ENCODE measurements at places on chromosomes 7 and 10.

DNA sequence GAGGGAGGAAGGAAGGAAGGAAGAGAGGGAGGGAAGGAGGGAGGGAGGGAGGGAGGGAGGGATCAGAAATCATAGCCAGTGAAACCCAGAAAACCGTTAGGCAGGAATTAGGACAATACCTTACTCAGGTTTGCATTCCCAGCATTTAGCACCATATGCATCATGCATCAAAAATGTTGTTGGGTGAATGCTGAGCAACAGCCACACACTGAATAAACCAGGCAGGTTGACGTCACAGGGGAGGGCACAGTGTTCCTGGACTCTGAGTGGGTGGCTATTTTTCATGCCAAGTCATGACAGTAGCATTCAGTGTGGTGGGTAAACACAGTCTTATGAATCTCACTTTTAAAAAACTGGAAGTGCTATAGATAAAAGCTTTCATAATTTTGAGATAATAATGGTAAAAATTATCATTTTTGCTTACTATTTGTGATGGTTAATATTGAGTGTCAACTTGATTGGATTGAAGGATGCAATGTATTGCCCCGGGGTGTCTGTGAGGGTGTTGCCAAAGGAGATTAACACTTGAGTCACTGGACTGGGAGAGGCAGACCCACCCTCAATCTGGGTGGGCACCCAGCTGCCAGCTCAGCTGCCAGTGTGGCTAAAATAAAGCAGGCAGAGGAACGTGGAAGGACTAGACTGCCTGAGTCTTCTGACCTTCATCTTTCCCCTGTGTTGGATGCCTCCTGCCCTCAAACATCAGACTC lies 199.1 kb upstream of the PRKCQ start:
- no peak for DNase-seq

DNA sequence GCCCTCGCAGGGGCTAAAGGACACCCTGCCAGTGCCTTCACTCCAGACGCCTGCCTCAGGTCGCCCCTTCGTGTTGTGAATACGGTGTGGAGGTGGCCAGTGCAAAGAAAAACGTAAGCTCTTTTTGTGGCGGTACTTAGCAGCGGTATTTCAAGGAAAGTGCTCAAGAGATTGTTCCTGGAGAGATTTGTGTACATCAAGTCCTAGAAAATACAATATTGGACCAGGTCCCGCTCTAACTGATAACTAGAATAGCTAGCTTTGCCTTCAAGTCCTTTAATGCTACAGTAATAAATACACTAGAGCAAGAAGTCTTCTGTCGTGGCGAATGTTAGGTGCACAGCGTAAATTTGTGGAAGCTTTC lies 689 bp downstream of the PLCE1 start:
- DNase-seq = no peak

DNA sequence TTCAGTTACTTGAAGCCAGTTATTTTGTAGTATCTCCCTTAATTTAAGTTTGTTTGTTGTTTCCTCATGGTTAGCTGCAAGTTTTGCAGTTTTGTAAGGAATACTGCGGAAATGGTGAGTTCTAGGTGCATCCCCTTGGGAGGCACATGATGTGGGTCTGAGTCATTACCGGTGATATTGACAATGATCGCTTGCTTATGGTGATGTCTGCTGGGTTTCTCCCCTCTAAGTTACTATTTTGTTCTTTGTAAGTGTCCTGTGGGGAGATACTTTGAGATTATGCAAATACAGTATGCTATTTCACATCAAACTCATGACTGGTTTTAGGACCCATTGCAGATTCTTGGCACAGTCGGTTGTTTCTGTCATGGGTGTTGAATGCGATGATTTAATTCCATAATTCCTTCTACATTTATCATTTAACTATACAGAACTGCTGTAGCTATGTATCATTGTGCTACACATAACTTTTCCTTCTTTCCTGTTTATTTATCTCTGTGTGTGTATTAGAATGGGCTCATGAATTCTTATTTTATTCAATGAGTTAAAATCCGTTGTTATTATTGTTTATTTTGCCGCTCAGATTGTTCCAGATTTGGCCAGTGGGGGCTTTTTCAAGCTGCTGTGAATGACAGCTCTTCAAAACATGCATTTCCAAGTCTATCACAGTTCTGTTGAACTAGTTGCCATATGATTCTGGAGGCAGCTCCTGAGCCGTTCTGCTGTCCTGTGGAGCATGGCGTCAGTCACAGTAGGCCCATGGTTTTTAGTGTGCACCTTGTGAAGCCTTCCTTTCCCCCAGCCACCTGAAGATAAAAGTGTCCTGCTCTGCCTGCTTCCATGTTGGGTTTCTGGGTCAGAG lies 18.4 kb downstream of the TSPAN14 start:
- DNase-seq = no peak

- DNase-seq = no peak
Observed at GRCh38 chr10:132665946-132666704, 119.8 kb downstream of the NKX6-2 start.

- DNase-seq = no peak
Observed at GRCh38 chr7:94313926-94314325, 80.8 kb upstream of the COL1A2 start.

GRCh38 chr10:78335691-78336401 lies 302.2 kb downstream of the RPS24 start:
- DNase-seq = no peak

DNA sequence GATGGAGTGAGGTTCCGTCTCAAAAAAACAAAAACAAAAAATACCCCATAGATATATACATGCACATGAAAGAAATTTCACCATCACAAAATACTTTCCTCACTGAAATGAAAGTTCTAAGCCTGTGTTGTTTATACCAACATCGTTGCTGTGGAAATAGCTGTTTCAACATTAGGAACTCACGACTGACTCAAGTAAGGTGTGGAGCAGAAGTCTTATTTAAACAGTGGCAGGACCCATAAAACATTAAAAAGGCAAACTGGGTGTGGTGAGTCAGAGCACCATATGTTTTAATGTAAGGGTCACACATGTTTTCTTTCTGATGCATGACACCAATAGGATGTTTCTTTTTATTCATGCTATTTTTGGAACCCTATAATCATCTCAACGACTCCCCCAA lies 48.3 kb downstream of the BAIAP2L1 start:
- DNase-seq = no peak

DNA sequence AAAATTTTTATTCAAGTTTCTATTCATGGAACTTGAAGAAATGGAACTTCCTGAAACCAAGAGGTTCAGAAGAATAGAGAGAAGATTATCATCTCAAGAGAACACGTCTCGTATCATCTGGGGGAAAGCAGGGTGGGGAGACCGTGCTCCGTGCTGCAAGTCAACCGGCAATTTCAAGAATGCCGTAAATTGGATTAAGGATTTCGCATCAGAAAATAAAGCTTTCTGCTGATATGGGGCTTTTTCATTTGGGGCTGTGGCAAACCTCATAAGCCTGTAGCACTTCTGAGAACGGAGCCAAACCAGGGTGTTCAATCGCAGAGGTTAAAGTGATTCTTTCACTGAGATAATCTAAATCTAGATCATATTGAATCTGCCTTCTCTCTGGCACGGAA lies 150.1 kb upstream of the NPS start:
- DNase-seq = no peak

DNA sequence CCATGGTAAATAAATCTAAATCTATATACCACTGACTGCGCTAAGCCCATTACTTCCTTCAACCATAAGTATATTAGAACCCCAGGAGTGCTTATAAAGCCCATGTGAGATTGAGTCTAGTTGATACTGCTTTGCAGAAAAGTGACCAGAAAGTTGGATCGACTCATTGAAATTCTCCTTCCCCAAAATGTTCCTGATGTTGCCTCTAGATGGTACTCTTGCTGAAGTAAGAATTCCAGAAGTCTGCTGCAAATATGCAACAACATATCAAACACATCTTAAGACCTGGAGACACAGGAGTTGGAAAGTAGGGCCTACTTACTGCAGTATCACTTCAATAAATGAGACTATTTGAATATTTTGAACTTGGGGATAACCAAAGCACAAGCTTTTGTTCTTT lies 550.8 kb downstream of the IPMK start:
- no peak for DNase-seq

DNA sequence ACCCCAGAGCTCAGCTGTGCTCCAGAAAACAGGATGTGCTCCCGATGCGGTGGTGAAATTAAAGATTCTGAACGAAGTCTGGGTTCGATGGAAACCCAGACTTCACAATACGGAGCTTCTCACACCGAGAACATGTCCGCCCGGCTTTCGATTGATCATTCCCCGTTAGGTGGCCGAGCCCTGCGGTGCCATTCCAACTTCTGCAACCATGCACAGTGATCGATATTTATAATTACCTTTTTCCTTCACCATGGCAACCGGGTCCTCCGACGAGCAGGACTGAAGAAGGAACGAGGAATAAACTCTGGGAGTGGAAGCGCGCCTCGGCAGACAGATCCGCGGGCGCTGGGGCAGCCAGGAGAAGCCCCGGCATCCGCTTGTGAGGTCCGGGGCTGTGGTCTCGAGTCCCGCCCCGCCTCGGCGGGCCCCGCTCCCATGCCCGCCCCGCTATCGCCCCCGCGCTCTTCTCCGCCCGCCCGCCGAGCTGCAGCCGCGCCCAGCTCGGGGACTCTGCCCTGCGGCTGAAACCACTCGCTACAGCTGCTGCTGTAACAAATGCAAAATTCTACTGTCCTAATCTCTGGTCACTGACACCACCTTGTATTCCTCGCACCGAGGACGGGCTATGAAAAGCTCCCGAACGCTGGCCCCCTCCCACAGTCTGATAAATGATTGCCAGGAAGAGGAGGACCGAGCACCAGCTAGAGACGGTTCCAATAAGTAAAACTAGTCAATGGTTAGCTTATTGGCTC lies 26.2 kb downstream of the ABLIM1 start:
- DNase-seq = no peak

DNA sequence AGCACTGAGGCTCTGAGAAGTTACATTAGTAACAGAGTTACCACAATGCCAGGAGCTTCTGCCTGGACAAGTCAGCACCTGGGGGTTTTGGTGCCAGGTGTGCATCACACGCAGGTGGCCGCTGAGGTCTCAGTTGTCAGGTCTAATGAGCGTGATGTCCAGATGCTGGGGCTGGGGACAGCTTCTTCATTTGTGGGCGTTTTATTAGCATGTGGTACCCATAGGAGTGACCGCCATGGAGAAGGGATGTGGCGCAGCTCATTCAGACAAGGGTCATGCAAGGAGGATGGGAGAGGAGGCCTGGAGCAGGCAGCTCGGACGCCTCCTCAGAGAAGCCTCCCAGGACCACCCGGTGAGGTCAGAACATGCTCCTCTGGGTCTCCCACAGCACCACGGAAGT lies 27.8 kb downstream of the FAM241B start:
- no peak for DNase-seq

DNA sequence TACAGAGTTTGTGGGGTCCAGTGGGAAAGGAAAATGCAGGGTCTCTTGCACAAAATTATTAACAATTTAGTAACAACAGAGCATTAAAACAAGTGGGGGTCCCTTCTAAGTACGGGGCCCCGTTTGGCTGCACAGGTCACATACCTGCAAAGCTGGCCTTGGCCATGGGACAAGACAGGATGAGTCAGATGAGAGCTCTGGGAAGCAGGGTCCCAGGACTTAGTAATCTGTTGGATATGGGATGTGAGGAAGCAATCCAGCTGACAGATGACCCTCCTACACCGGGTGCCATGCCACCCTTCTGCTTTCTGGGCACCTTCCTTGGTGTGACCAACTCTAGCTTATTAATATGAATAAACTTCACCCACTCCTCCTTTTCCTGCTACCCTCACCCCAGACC lies 3.2 kb upstream of the DUSP5 start:
- DNase-seq = no peak

- no peak for DNase-seq
Observed at GRCh38 chr7:50709151-50709550, 73.5 kb downstream of the GRB10 start.

DNA sequence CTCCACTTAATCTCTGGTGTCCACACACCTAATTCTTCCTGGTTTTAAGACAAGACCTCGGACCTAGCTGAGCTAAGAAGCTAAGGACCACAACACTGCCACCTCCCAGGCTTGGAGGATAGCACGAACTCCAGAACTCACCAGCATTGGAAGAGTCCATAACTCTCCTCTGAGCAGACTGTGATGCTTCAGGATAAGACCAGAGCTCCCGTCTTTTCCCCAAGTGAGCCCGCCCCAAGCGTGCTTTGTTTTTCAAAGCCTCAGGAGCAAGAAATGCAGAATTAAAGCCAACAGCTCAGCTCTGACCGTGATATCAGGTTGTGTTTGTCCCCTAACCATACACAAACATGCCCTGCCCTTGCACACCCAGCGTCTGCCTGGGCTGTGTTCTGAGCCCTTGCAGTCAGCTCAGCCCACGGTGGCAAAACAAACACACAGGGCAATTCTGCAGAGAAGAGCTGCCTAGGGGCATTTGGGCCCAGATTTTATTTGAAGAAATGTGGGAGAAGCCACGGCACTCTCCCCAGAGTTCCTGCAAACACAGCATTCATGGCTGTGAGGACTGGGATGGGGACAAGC lies 145.4 kb downstream of the WDR11 start:
- DNase-seq = no peak

DNA sequence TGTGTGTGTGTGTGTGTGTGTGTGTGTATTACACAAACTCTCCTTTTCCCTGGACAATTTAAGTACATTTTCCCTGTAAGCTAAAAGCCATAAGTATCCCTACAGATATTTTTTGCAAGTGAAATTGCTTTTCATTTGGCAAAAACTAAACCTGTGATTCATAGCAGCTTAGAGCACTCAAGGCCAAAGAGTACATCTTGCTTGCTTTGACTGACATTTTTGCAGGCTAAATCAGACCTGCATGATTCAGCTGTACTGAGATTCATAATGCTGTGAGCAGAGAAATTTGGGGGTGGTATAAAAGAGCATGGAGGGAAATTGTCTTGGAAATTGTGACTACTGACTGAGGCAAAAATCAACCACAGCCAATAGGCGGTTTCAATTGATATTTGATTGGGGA lies 500.4 kb downstream of the GFRA1 start:
- no peak for DNase-seq

DNA sequence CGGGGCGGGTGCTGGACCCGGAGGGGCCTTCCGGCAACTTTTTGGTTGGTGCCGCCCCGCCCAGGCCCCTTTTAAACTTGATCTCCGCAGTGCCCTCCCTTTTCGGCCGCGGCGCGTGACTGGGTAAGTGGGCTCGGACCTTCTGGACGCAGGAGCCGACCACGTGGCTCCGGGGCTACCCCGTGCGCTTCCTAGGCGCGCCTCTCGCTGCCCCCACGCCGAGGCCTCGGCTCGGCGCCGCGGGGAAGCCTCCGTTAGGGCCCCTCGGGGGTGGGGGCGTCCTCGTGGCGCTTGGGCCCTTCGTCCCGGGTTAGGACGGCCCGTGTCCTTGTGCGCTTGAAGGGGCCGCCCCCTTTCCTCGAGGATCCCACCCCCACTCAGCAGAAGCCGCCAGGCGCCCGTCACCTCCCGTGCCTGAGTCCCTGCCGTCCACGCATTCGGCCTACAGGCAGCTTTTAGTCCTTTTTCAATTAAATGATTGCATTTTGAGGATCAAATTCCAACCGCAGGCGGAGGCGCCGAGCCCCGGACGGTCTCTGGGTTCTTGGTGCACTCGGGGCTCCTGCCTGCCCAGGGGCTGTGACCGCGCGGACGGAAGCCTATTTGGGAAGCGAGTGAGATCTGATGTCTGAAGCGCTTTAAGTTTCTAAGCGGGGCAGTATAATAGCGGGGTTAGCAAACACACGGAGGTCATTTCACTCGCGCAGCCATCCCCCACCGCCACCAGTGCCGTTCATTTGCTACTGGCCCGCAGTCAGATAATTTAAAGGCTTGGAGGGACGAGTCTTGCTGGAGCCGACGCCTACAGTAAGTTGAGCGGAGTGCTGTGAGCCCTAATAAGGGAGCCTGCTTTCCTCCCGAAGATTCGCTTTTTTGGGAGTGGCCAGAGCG lies 31.8 kb upstream of the TOMM7 start:
- no peak for DNase-seq

Measured in cortex of kidney (tissue), 1 donor.